ENCODE measurements at places on chromosomes 2 and 18.

DNA sequence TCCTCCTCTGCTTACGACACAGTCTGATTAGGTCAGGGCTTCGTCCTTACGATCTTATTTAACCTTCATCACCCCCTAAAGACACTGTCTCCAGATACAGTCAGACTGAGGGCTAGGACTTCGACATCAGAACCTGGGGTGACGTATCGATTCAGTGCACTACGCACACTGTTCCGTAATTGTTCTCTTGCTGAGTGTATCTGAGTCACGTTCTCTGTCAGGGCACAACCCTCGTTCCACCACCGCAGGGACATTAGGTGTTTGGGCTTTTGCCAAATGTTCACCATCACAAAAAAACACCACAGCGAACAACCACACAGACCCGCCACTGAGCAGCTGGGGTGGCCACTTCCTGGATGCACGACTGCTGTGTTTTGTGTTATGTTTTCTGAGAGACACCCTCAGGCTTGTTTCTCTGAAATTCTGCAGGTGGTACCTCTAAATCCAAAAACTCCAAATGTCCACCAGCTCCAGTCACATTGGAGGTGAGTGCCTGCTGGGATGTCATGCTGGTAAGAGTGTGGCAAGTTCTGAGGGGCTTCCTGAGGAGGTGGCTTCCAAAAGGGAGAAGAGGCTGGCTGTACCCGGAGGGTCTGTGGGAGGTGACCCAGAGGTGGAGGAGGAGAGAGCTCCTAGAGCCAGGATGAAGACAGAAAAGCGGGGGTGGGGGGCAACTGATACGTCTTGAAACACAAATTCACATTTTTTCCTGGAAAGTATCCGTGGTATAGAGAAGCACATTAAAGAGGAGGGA is 66.6 kb downstream of the ADNP2 start:
- DNase-seq, result no peak

- no peak for DNase-seq
Observed at GRCh38 chr2:169755083-169755870, 21.6 kb downstream of the KLHL23 start.

DNA sequence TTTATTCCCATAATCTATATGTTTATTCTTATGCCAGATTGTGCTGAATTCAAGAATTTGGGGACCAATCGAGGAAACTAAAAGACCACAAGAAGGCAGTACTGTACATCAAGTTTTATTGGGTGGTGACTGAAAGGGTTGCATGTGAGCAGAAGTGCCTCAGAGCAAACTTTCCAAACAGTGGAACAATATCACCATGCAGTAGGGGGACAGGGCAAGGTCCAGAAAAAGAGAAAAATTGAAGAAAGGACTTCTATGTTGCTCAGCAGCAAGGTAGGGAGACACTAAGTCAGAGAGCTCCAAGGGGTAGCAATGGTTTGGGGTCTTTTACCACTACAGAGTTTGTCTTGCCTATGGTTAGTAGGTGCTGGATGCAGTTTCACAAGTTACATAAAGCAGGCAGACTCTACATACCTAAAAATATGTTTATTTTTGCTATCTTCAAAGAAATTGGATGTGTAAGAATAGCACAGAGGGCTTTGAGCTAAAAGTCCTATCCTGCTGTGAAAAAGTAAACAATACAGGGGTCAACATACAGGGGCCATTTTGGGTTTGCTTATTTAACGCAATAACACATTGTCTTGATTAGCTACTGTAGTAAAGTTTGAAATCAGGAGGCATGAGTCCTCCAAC is 43.8 kb upstream of the ZBTB14 start:
- no peak for DNase-seq

DNA sequence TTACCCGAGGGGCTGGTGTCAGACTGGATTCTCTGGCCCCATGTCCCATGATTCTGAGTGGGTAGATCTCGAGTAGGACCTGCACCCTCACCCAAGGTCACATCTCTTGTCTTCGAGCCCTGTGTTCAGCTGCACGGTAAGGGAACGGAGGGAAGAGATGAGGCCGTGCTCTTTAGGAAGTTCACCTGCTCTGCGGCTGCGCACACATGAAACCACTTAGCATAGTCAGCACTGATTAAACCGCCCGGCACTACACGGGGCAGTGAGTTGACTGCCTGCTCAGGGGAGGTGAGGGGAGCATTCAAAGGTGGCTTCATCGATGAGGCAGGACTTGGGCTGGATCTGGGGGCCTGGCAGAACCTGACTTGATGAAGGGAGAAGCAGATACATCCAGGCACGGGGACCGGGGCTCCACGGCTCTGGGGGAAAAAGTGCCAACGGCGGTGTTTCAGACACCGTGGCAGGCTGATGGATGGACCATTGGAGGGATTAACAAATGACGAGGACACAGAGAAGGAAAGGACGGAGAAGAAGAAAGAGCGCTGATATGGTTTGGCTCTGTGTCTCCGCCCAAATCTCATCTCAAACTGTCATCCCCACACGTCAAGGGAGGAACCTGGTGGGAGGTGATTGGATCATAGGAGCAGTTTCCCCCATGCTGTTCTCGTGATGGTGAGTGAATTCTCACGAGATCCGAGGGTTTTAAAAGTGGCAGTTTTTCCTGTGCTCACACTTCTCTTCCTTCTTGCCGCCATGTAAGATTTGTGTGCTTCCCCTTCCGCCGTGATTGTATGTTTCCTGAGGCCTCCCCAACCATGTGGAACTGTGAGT is 248.6 kb downstream of the CYP26B1 start:
- DNase-seq, result no peak

DNA sequence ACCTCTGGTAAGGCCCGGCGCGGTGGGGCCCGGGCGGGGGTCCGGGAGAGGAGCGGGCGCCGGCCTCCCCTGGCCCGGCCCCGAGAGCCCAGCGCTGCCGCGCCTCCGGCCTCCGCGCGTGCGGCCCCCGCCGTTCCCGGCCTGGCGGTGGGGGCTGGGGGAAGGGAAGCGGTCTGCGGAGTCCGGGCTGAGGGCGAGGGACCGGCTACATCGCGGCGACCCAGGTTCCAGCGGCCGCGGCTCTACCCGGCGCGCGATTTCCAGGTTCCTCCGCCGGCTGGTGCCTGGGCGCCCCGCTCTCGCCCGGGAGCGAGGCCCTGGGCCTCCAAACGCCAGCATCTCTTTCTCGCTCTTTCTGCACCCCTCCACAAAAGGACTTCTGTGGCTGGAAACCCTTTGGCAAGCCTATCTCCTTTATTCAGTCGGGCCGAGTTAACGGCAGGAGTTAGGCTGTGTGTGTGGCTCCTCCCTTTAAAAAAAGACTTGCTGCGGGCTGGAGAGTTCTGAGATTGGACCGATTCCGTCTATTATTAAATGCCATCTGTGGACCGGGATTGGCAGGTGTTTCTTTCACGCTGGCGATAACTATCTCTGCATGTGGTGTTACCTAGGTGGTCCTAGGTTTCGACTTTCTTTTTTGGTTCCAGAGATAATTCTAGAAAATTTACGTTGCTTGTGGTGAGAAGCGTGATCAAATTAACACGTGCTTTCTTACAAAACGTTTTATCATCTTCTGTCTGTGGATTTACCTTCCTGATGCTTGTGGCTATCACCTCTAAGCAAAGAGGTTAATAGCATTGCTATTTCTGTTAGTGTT is 592 bp downstream of the ME2 start:
- DNase-seq, result peak; percentile 28

DNA sequence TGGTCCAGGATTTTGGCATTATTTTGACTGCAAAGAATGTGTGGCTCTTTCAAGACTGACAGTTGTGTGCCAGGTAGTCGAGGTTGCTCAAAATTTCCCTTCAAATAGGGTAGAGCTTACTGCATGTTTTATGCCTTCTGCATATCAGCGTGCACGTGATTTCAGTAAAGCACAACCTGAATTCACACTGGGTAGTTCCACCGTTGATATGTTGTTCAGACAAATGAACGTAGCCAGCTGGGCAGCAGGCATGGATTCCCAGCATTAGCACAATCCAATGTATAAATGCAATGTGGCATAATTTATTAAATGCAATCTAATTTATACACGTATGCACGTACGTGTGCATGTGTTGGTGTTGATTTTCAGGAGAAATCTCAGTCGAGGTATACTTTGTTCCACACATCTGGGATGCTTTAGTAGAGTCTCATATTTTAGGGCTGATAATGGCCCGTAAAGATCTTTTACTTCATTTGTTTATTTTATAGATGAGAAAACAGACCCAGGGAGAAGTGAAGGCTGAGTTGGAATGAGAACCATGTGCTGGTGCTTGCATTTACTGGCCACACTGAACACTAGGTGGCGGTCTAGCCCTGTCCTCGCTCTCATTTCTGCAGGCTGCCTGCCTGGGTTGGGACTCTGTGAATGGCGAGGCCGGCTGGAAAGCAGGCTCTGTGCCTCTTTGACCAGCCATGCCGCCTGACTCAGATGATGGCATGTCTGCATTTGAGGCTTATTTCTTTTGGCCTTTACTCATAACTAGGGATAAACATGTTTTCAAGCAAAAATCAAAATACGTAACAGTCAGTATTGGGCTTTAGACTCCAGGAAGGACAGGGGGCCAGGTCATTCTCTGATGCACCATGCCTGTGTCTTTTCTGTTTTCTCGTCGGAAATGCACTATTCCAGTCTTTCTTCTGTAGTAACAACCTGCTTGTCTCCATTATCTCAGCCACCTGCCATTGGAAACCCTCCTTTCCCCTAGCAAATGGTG is 120.4 kb downstream of the RNF144A start:
- DNase-seq, result no peak

- no peak for DNase-seq
Observed at GRCh38 chr2:20122864-20123263, 71.4 kb upstream of the LAPTM4A start.

GRCh38 chr2:98503481-98504105 is 58.9 kb downstream of the INPP4A start:
- no peak for DNase-seq

- no peak for DNase-seq
Observed at GRCh38 chr2:176164201-176164600, 7.1 kb downstream of the HOXD3 start.

DNA sequence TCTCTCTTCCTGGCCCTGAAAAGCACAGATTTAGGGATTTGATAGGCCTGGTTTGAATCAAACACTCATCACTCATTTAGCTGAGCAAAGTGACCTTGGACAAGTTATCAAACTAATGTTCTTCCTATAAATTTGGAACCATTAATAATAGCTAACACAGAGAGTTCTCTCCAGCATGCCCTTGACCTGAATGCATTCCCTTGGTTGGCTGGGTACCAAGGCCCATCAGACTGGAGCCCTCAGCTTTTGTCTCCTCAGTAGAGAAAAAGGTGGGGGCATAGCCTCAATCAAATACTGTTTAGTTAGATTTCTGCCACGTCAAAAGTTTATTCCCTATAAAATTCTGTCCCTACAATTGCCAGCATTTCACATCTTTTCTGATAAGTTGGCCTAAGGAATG is 13.8 kb upstream of the MRPL19 start:
- no peak for DNase-seq

DNA sequence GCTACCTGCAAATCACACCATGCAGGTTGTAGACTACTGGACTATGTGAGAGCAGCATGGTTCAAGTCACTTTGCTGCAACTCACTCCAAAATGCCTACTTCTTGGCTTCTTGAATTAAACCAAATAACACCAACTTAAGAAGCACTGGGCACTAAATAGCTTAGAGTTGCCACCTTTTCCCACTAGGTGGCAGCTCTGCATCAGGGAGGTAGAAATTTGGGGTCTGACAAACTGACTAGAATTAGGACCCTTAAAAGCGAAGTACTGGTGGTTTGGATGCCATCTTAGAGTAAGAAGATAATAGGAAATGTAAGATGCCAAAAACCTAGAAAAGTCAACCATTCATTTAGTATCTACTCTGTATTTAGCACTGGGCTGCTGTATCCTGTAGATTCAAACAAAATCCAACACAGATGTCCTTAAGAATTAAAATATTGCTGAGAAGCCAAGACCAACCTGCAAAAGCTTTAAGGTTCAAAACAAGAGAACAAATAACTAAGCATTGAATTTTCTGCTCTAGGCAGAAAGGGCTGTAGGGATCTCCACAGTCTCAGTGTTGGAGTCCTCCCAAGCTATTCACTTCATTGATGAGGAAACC is 65.5 kb downstream of the CCBE1 start:
- no peak for DNase-seq

DNA sequence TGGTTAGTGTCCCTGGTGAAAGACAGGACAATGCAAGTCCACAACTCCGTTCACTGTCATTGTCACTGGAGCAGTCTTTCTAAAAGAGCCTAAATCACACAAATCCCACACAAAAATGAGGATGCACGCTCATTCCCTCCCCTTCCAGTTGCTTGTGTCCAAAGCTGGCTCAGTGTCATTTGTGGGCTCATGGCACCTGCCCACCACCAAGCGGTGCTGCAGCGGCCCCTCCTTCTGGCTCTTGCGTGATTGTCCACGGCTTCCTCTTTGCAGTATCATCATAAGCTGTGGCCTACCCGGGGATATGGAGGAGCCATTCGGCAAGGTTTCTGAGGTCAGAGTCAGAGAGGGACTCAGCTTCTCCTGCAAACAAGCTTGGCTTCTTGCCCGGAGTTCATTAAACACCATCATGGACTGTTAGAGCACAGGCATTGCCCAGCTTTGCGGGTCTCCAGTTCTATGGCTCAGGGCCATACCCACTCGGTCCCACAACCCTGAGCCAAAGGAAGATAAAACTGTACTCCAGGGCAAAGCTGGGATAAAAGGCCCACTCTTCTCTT is 179.4 kb upstream of the AGAP1 start:
- no peak for DNase-seq

DNA sequence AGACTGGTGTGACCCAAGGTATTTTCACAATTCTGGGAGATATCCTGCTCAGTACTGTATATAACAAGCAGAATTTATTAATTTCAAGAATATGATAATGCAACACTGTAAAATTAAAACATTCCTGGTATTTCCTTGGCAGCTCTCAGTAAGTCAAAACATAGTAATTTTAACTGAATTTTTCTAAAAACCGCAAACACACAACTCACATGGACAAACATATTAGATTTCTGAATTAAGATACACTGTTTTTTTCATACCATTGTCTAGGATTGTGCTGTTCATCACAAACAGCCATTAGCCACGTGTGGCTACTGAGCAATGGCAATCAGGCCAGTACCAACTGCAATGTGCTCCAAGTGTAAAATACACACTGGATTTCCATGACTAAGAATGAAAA is 29.6 kb downstream of the LPIN2 start:
- no peak for DNase-seq

DNA sequence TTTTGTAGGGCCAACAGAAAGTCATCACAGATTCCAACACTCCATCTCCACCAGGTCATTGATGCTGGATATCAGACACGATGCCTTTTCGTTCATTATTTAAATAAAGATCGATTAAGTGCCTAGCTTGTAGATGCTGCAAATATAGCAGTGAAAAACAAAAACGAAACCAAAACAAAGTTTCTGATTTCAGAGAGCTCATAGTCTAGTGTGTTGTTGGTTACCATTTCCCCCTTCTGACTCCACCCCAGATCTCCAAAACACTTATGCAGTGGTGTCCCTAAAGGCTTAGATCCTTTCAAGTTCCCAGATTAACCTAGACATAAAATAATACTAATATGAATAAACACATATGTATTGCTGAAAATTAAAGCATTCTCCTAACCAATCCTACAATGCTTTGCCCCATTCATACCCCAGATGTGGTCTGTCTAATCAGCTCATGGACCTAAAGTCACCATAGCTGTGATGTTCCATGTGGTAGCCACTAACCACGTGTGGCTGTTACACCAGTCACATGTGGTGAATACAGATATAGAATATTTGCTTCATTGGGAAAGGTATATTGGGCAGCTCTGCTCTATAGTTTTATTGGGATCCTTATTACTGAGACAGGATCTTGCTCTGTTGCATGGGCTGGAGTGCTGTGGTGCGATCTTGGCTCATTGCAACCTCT is 787.2 kb downstream of the TDRD15 start:
- no peak for DNase-seq

GRCh38 chr2:174571669-174572323 is 25.8 kb downstream of the WIPF1 start:
- DNase-seq, result no peak

Measured in NCI-H1436 (cell line).